Thoracic aorta (tissue), 2 donors: ENCODE measurements at places on chromosomes 7 and 10.

DNA sequence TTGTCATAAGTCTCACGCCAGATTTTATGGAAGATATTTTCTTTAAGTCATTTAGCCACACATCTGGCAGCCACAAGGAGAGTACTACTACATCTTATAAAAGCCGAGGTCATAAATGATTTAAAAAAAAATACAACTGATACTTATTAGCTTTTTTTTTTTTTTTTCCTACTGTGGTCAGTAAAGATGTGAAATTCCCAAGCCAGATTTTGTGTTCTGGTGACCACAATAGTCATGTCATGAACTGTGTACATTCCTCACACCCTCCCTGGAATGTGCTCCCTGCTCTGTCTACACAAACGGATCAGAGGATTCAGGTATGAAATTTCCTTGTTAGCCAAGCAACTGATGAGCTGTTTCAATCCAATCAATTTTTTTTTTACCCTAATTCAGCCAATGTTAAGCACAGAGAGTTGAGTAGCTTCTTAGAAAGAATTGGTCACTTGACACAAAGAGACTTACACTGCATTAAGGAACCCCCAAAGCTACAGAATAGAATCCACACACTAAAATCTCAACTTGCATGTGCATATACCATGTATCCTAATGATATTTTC is 54.7 kb downstream of the CHRM2 start:
- no peak for DNase-seq

DNA sequence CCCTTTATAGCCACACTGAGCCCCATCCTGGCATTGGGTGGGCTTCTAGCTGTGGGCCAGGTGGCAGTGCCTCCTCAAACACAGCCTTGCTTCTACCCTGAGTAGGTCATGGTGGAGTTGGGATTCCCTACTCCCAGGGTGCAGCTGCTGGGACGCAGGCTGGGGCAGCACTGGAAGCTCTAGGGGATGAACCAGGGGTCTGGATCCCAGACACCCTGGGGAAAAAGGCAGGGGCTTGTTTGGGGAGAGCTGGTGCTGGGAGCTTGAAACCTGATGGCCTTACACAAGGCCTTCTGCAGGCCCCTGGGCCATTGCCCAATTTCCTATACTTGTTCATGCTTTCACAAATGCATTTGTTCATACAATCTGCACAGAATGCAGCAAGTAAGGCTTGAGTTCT is 103.7 kb upstream of the CTBP2 start:
- DNase-seq = no peak

DNA sequence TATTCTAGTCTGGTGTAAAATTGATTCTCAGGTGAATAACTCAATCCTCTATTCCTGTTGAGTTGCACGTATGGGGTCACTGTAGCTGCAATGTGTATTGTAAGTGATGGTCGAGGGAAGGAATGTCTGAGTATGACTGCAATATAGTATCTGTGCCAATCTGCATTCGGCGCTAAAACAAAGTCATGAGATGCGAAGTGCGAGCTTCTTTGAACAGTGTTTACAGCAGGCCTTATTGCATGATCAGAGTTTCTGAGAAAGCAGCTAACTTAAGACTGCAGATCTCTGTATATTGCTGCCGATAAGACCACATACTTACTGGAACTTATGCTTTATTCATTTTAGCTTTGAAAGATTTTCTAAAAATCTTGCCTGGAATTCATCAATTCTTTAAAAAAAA is 341.7 kb upstream of the BMPER start:
- no peak for DNase-seq

- DNase-seq = no peak
These were observed 206.4 kb upstream of the LRRTM3 start for GRCh38 chr10:66719483-66719882.

- DNase-seq = no peak
These were observed 30.0 kb downstream of the DGKI start for GRCh38 chr7:137816696-137817320.

- DNase-seq = no peak
These were observed 40.9 kb downstream of the ANTXRL start for GRCh38 chr10:46327685-46328084.

DNA sequence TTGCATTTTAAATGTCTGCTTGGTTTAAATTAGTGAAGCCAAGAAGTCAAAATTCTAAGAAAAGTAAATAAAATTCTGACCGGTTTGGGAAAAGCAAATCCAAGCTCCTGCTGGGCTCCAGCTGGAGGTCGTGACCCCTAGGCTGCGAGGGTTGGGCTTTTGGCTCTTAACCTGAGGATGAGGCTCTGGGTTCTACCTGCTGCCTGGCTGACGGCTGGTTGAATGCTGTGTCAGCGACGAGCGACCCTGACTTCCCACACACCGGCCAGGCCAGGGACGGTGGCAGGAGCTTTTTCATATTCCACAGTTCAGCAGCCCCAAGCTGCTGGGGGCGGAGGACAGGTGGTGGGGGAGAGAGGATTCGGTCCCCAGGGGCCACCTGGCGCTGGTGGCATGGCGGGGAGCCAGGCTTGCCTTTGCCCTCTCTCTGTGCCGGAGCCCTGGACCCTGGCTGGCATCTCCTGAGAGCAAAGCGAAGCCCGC is 843 bp upstream of the PLPP4 start:
- no peak for DNase-seq

- DNase-seq = no peak
These were observed 5.7 kb downstream of the ARL5B start for GRCh38 chr10:18664841-18665478.

- no peak for DNase-seq
These were observed 37.7 kb upstream of the FAM3C start for GRCh38 chr7:121433775-121434174.

DNA sequence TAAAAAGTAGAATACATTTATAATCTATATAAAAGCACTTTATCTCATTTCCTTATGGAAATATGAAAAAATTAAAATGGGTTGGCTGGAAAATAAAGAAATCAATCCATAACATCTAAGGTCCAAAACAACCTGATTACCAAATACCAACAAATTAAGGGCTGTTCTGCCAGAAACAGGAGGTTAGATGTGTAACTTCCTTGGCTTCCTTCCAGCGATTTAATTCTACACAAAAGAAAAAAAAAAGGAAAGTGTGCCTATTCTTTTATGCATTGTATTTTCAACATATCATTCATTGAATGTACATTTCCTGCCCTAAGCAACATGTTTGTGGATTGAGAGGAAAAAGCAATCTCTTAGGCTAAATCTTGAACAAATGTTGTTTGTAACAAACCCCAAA is 36.2 kb upstream of the USP6NL start:
- DNase-seq = no peak

GRCh38 chr7:130418306-130418705 is 22.5 kb downstream of the CEP41 start:
- no peak for DNase-seq

GRCh38 chr10:62413652-62414051 is 39.5 kb downstream of the ZNF365 start:
- no peak for DNase-seq

DNA sequence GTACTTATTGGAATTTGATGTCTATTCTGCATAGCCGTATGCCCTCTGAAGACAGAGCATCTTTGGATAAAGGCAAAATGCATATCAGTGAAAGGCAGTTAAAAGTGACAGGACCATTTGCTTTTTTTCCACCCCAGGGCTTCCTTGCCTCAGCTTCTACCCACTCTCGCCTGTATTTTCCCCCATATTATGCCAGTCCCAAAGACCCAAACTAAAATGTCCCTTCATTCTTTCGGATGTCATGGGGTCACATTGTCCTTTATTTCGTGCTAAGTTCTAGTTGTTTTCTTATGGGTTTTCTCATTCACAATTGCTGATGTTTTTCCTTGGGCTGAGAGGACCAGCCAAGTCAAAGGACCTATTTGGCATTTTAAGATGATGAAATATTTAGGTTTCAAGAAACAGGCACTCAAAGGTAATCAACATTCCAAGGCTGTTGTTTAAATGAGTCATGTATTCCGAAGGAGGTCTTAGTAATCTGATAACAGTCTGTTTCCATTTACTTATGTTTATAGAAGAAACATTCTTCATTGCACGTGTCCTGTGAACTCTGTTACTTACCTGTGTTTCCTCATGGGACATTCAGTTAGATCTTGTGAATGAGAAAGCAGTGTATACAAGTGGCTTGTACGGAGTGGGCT is 74.1 kb downstream of the DNAH11 start:
- DNase-seq = no peak

- DNase-seq = no peak
These were observed 132.6 kb upstream of the ADAM12 start for GRCh38 chr10:126520751-126521317.

DNA sequence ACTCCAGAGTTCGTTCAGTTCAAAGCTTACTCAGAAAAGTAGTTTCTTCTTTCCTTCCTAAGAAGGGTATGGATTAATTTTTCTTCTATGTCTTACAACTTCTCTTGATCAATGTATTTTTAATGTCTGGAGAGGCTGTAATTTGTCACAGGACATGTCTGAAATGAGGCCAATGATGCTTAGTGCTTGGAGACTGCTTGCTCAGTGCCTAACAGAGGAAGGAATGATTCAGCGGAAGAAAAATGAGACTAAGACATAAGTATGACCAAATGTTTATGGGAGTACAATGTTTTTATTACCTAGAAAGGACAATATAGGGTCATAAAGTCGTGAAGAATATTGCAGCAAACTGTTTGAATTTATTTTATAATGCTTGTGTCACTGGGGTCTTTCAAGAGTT is 43.3 kb downstream of the GPR37 start:
- no peak for DNase-seq

DNA sequence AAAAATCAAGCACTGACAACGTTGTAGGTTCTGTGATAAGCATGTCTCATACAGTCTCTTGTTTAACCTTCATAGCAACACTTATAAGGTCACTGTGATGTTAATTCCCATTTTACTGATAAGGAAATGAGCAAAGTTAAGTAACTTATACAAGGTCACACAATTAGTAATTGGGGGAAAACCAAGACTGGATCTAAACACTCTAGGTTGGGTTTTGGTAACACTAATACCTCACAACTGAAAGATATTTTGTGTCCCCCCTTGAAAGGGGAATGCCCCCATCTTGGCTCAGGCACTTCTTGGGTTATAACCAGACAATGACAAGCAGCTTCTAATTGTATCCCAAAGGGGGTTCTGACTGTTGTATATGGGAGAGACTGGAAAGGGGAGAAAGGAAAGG is 36.0 kb upstream of the ABCB4 start:
- DNase-seq = no peak

- DNase-seq = no peak
These were observed 345.2 kb downstream of the GPR37 start for GRCh38 chr7:124420367-124420766.

GRCh38 chr7:128177768-128178550 is 63.1 kb upstream of the LEP start:
- DNase-seq = no peak

DNA sequence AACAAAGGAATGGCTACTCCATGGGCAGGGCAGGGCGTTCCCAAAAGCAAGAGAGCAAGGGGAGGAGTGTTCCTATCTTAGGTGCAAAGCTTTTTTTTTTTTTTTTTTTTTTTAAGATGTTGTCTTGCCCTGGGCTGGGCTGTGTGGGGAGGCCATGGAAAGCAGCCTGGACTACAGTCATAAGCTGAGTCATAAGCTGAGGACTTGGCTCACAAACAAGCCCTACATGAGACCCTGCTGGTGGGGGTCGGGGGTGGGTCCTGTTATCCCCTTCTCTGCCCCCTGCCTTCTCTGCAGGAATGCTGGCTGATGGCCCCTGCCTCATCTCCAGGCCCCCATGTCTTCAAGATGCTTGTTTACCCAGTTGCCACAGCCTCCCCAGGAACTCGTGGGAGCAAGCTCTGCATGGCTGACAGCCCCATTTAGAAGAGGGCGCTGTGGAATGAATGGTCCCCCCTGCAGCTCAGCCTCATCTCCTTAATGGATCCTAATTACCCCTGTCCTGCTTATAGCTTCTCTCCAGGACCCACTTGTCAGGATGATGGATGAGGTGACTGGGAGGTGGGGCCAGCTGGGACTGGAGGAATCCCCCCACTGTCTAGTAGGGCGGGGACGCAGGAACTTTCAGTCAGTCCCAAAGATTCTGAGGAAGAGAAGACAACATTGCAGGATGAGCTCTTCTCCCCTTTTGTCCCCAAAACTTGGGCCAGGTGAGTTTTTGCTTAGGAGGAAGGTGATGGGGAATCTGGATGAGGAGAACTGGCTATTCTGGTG is 340.8 kb upstream of the PODXL start:
- DNase-seq = no peak

GRCh38 chr10:133191651-133192050 is 31.6 kb downstream of the KNDC1 start:
- DNase-seq = no peak

DNA sequence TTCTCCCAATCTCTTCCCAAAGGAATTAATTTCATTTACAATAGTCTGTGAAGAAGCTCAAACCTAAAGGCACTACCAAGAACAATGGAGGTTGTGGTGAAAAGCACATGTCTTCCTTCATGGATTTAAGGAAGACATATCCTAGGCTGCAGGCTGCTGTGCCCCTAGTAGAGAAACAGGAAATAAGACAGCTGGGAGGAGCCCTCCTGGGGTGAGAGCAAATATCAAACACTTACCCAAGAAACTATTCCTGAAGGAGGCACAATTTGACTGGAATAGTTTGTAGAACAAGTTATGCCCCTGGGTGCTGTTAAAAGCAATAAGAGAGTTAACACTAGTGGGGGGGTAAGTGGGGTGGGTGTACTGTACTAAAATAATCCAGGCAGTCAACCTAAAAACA is 30.1 kb downstream of the PDZD8 start:
- no peak for DNase-seq

DNA sequence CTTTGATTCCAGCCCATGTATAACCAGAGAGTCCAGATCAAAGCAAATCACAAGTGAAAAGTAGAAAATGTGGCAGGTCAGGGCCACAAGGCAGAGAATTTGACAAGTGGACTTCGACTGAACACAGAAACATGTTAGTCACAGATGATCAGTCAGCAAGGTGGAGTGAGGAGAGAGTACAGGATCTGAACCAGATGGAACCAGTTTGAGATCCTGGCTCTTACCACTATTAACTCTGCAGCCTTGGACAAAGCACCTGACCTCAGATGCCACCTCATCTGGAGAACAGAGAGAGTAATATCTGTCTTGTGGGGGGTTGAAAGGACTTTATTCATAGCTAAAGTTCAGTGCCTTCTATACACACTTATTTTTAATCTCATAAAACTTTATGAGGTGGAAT is 4.4 kb downstream of the MRLN start:
- no peak for DNase-seq

DNA sequence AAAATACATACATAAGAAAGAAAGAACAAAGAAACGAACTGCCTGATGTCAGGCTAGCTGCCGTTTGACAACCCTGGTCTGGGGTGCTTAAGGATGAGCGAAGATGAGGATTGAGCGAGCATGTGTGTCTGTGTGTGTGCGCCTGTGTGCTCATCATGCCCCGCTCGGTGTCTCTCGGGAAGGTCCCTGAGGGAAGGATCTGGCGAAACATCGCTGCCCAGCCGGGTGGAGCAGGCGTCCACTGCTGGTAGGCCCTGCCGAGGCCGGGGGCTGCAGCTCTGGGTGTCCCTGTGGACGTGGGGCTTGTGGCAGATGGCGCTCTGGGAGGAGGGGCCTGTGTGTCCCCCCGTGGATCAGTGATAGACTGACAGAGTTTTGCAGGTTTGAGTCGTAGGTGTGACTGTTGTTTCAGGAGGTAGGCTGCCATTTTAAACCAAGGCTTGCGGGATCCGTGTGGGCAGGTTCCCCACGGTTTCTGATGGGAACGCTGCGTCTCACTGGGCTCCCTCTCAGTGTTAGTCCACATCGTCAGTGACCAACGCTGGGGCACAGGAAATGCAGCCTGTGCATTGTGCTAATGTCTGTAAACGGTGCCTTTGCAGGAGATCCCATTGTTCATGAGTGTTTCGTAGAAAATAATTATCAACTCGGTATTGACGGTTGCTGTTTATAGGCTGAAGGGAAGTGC is 5.9 kb upstream of the SUN1 start:
- no peak for DNase-seq

- no peak for DNase-seq
These were observed 92.0 kb downstream of the MDFIC start for GRCh38 chr7:115013886-115014285.
